Choroid plexus epithelial cell (primary cell): ENCODE measurements at places on chromosomes 4 and X.

DNA sequence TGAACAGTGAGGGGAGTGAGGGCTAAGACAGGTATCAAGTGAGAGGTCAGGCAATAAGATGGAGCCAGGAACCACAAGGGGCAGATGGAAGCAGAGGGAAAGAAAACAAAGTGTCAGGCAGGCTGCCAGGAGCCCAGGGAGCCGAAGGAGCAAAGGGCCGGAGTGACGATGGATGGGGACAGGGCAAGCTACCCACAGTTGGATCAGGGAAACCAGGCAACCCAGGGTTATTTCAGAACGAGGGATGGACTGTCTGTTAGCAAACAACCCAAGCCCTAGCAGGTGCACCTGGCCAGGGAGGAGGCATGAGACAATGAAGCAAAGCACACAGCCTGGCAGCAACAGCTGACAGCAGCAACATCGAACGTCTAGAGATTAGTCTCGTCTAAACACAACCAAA, 39.2 kb downstream of the SEL1L3 start:
- no peak for DNase-seq

- DNase-seq, result no peak
These were observed 80.7 kb upstream of the LRPAP1 start for GRCh38 chr4:3612934-3613333.

DNA sequence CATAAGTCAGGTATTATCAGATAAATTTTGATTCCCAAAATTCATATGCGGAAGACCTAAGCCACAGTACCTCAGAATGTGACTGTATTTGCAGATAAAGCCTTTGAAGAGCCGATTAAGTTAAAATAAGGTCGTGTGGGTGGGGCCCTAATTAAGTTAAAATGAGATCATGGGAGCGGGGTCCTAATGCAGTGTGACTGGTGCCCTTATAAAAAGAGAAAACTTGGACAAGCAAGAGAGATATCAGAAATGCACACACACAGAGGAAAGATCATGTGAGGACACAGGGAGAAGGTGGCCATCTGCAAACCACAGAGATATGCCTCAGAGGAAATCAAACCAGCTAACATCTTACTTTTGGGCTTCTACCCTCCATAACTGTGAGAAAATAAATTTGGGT, 236.1 kb downstream of the FBXO8 start:
- no peak for DNase-seq

- peak; percentile 75 for DNase-seq
These were observed 47.8 kb downstream of the SLIT2 start for GRCh38 chr4:20299515-20299914.

- DNase-seq, result peak; percentile 41
These were observed 15.0 kb upstream of the CT47A1 start for GRCh38 chrX:121000589-121000988.

DNA sequence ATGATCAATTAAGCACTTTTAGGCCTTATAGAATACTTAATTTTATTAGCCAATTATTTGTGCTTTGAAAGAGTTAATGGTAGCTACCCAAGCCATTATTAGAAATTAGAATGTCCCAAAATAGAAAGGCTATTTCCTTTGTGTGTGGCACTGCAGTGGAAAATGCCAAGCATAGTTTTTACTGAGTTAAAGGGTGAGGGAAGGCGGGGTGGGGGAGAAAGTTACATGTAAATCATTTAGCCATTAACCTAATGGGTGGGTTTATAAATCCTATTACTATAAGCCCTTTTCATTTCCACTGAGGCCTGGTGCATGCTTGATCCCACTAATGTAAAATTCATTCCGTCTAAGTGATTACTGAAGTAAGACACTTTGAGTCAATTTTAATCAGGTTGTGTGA, 105.8 kb downstream of the POLA1 start:
- DNase-seq, result no peak

GRCh38 chr4:139791681-139792080, 126.1 kb downstream of the MGST2 start:
- DNase-seq, result no peak

DNA sequence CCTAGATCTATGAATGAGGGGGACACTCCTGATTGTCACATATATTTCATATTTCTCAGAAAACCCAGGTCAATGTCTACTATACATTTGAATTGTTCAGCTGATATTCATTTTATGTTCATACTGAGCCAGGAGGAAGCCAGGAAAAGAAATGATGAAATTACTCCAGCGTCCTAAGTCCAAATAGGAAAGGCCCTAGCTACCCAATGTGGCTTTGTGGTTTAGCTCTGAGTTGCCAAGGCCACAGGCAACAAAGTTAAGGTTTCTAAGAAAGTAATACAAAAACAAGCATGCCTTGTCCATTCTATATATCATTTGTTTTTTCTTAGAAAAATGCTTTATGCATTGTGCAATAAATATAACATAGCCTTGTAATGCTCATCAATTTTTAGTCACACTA, 4.5 kb upstream of the CSN2 start:
- peak; percentile 53 for DNase-seq

DNA sequence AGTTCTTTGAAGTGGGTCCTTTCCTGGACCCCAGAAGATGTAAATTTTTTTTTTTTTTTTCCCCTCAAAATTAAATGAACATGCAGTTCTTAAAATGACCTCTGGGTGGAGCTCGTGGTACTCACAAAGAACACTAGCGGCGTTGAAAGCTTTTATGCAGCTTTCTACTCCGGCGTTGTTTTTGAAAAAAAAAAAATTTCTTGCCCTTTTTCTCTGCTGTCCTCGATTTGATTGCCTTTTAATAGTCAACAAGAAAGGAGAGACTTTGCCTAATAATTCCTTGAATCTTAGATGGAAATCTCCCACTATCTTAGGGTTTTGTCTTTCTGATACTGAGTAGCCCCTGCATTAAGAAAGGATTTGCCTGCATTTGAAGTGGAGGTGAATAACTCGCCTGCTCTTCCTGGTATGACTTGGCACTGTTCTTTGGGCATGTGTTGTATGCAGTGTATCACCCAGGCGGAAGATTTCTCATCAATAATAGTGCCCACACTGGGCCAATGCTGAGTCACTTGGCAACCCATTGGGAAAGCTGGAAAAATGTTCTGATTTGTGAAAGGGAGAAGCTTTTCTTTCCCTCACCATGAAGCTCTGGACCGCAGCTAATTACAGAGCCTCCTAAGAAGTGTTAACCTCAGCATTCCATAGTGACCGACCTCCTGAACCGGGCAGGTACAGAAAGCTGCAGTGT, 104.0 kb downstream of the PHEX start:
- peak; percentile 65 for DNase-seq

DNA sequence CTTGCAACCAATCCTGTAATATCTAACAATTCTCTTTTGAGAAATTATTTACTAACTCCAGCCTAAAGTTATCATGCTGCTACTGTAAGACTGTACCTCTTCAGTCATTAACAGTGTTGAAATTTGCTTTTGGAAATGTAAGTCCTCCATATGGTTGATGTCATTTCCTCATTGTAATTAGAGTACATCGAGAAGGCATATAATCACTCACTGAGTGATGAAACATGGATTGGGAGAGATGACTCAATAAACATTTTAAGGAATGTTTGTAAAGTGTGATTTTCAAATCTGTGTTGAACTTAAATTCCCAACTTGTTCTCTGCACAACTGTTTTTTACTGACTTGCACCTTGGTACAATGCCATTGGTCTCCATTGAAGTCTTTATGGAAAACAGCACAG, 61.2 kb downstream of the HMGB2 start:
- peak; percentile 62 for DNase-seq

- DNase-seq, result no peak
These were observed 1.9 kb upstream of the CITED1 start for GRCh38 chrX:72307646-72308051.

GRCh38 chrX:133918361-133918771, 67.0 kb downstream of the GPC3 start:
- DNase-seq, result no peak

- DNase-seq, result no peak
These were observed 23.5 kb upstream of the DUSP9 start for GRCh38 chrX:153623310-153624029.

DNA sequence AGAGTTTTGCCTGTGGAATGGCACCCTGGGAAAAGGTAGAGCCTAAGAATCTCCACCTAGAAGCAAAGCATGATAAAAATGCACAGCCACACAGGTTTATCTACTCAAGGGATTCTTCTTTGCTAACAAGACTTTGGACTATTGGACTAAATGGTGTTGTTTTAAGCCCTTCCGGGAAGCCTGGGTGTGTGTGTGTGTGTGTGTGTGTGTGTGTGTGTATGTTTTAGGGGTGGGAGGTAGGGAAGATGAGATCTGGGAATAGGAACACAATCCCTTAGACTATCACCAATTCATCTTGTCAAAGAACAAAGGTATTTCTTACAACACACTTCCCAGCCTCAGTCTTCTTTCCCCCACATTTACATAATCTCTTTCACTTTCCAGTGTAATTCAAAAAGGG, 327.5 kb upstream of the FGF16 start:
- DNase-seq, result no peak

DNA sequence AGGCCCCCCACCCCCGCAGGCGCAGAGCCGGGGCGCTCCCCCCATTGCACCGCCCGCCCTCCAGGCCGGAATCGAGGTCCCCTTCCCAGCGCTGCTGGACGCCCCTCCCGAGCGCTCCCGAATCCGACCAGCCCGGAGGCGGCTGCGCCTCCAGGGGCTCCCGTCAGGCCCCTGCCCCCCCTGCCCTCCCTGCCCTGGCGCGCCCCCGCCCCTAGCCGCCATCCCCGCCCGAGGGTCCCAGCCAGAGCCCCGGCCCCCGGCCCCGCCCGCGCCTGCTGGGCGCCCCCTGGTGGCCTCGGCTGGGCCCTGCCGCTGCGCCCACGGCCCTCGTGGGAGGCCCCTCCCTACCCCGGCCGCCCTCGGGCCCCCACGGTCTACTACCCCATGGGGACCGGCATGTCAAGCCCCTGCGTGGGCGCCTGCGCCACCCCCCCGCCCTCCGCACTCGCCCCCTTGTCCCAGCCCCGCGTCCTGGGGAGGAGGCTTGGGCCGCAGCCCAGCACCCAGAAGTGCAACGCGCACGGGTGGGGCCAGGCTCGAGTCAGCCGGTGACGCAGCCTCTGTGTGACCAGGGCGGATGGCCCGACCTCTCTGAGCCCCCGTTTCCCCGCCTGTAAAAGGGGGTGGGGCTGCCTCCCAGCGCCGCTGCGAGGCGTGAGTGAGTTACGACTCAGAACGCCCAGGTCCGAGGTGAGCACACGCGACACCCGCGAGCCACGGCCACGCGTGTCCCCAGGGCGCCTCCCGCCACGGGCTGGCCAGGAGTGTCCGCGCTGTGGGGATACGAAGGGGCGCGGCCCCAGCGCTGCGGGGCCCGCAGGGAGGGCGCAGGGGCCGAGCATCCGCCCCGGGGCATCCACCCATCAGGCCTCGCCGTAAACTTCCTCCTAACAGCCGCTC, 104.9 kb downstream of the FAM53A start:
- peak; percentile 68 for DNase-seq

DNA sequence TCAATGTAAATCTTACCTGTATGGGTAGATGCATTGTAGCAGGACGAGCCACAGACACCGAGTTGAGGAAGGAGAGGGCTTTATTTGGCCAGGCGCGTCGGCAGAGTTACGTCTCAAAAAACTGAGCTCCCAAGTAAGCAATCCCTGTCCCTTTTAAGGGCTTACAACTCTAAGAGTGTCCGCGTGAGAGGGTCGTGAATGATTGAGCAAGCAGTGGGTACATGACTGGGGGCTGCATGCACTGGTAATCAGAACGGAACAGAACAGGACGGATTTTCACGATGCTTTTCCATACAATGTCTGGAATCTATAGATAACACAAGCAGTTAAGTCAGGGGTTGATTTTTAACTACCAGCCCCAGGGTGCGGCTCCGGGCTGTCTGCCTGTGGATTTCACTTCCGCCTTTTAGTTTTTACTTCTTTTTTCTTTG, 524.9 kb upstream of the HTR2C start:
- no peak for DNase-seq

DNA sequence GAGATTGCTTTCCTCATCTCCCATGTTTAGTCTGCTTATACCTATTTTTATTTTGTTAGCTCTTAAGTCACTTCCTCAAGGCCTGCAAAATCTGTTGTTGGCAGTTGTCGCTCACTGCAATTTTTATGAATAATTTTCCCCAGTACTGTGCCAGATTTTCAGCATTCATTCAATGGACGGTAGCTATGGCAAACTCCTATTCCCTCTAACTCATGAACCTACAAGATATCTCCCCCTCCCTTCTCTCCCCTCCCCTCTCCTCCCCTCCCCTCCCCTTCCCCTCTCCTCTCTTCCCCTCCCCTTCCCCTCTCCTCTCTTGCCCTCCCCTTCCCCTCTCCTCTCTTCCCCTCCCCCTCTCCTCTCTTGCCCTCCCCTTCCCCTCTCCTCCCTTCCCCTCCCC, 160.4 kb downstream of the FRAS1 start:
- no peak for DNase-seq

DNA sequence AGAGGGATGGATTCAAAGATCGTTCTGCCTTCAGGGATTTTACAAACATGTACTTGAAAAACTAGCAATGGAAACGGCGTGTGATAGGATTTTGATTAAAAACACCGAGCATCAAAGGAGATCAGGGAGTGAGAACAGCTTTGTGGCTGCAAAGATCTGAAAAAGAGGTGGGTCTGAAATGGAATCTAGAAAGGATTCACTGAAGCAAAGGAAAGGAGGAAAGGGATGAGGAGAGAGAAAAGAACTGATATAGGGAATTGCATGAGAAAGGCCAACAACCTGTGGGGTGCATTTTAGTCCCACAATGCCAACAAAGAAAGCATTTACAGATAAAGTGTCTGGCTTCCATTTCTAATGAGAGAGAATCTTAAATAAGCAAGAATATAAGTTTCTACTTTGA, 23.1 kb downstream of the ADH4 start:
- no peak for DNase-seq

DNA sequence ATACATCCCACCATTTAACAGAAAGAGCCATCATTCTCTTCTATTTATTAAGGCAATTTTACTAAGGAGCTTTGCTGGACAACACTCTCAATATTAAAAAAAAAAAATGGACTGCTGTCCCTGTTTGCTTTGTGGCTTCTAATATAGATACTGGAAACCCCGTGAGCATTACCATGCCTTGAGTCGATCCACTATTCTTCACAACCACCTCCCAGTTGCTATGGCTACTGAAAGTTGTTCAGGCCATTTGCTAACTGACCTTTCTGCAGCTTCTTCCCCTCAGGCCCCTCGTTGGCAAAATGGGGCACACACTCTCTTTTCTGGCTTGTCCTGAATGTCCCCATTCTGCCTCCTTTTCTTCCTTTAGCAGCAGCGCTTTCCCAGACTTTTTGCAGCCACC, 340.4 kb downstream of the NR3C2 start:
- DNase-seq, result no peak
